ENCODE measurements at places on chromosomes 13 and 19.
A peak's percentile ranks its signal among the peaks of the same experiment; 100 is the strongest.

- DNase-seq: no peak
These were observed 28.9 kb upstream of the TNFRSF19 start for GRCh38 chr13:23541221-23541824.

- DNase-seq: no peak
These were observed 799 bp downstream of the PVR start for GRCh38 chr19:44644402-44645016.

- DNase-seq: no peak
These were observed 30.0 kb downstream of the ZNF91 start for GRCh38 chr19:23365222-23365621.

- no peak for DNase-seq
These were observed 3.8 kb downstream of the S1PR2 start for GRCh38 chr19:10227026-10227971.

DNA sequence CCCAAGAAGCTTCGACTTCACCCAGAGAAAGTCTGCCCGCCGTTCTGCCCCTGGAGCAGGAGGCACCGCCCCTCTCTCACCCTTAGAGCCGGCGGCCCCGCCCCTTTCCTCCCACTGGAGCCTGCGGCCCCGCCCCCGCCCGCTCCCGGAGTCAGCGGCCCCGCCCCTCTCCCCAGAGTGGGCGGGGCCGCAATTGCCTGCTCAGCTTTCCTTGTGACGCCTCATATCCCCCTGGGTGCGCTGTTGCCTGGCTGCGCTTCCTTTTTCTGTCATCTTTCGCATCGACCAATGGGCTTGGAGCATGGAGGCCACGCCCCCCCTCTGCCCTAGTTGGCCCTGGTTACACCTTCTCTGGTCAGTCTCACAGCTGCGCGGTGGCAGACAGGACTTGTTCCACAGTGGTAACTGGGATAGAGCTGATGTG is 38.2 kb upstream of the ZNF492 start:
- DNase-seq: no peak

GRCh38 chr19:56125806-56126590 is 4.9 kb upstream of the ZNF787 start:
- peak; percentile 89 for DNase-seq

- DNase-seq: no peak
These were observed 17.3 kb upstream of the OXGR1 start for GRCh38 chr13:97011446-97012131.

GRCh38 chr13:41606646-41607045 is 149.3 kb downstream of the RGCC start:
- no peak for DNase-seq

- DNase-seq: no peak
These were observed 10.3 kb downstream of the PALM start for GRCh38 chr19:718991-719512.

DNA sequence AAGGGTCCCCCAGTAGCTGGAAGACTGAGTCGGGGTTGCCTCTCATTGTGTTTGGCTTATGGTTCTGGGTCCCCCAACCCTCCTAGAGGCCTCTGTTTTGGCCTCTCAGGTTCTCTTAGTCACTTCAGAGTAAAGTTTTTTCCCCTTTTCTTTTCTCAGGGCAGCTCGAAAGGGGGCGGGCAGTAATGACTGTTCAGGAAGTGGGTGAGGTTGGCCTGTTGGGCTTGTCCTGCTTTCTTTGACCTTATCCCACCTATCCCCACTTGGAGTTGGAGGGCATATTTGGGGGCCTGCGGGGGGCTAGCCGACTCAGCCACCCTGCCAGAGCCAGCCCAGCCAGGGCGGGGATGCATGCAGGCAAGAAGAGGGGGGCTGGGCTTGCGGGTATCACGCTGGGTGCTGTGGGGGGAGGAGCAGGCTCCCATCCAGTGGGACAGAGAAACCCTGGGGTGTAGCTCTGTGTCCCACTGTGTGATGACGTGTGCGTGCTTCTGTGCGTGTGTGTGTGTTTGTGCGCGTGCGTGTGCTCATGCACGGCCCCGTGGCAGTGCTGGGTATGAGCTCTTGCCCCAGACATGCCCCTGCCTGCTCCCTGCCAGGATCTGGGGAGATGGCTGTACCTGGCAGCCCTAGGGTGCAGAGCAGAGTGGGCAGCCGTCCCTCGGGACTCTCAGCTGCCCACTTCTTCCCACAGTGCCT is 1.4 kb downstream of the CIC start:
- peak; percentile 64 for DNase-seq

DNA sequence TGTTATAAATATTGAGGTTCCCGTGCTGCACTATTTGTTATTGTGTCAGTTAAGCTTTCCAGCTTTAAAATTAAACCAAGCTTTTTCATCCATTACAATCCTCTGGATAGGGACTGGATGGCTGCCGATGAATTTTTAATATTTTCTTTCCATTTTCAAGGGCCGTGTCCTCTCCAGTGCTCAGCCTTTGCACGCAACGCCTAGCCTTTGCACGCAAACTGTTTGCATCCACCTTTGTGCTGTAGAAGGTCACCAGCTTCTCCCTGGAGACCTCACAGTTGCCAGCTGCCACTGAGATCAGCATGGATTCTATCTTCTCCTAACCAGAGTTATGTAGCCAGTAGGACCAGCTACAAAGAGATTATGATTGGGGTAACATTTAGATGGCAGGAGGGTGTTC is 240.5 kb downstream of the SLC7A1 start:
- no peak for DNase-seq

DNA sequence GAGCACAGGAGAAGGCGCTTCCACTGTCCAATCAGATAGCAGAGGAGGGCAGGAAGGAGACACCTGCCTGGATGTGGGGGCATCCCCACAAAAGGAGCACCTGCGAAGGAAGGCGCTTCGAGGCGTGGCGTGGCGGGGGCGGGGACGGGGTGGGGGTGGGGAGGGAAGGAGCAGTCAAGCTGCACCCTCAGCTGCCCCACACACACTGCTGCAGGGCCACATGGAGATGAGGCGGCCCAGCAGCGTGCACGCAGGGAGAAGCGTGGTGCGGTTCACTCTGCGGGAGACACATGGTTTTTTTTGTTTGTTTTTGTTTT is 21.4 kb downstream of the ANKRD27 start:
- DNase-seq: no peak

GRCh38 chr19:8615813-8616596 is 5.5 kb upstream of the ADAMTS10 start:
- DNase-seq: peak; percentile 51

DNA sequence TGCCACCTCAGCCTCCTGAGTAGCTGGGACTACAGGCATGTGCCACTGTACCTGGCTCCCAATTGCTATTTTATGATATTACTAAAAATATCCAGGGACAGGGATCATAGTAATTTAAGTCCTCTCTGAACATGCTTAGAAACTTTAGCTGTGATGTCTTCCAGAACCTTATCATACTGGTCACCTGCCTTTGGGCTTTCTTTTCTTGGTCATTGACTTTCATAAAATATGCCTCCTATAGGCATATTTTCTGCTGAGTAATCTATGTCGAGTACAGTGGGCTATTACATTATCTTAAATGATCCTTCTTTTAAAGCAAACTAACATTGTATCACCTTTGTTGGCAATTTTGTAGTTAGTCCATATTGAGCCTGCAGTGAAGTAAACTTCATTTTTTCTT is 6.2 kb downstream of the UCHL3 start:
- no peak for DNase-seq

DNA sequence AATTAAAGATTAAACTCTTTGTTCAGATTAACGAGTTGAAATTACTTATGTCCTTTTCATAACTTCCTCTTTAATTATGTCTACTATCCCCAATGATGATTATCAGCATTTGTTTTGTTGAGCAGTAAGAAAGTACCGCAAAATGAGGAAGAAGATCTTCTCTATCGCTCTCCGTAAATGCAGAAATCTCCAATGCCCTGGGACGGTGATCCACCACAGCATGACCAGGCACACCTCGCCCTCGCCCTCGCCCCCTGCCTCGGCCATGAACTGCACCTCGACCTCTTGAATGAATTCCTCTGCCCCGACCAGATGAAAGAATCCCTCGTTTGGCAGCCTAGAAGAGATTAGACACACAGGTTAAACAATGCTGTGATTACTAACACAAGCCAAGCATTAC is 69.1 kb downstream of the RBM26 start:
- DNase-seq: no peak

DNA sequence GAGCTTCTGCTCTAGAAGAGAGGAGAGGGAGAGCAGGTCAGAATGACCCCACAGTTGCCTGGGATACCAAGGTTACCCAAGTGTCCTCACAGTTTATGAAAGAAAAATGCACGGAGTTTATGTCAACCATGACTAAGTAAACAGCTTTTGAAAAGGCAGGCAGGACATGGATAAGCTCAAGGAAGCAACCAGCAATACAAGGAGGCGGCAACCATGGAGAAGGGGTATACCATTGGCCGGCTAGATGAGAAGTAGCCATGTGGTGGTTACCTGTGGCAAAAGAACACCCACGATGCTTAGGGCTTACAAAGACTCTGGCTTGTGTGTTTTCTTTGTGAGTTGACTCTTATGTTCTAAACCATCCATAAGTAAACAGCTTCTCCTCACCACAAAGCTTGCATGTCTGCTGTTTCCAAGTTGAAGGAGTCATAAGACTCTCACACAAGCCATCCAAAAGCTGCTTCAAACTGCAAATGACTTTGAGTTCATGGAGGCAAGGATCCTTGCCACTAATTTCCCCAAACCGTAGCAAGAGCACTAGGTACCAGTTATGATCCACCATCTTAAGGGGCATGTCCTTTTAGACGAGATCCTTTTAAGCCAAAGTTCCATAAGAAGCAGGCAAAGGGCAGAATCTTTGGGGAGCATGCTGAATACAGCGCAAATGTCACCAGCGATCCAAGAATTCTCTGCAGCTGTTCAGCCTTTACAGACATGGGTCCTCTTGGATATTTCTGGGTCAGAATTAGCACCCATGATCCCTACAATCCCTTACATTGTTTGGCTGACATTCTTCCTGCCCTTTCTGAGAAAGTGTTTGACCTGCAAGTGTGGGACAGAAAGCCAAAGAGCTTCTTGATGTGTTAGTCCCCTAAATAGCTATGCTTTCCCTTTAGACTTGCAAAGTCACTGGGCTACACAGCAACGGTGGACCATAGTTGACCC is 74.8 kb upstream of the IPO5 start:
- DNase-seq: no peak

DNA sequence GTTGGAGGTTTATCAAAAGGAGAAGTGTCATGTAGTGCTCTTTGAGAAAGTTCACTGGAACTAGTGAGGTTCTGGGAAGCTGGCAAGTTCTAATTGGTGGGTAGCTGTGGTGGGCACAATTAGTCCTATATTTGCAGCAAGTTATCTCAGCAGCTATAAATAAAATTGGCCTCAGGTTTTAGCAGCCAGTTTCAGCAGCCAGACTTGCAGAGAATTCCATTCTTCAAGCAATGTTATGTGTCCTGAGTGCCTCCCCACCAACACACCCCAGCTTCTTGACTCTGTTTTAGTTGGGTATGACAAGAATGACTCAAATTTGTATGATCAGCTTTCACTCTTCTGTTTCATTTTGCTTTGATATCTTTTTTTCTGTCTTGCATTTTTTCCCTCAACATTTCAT is 4.7 kb downstream of the IFT88 start:
- no peak for DNase-seq

DNA sequence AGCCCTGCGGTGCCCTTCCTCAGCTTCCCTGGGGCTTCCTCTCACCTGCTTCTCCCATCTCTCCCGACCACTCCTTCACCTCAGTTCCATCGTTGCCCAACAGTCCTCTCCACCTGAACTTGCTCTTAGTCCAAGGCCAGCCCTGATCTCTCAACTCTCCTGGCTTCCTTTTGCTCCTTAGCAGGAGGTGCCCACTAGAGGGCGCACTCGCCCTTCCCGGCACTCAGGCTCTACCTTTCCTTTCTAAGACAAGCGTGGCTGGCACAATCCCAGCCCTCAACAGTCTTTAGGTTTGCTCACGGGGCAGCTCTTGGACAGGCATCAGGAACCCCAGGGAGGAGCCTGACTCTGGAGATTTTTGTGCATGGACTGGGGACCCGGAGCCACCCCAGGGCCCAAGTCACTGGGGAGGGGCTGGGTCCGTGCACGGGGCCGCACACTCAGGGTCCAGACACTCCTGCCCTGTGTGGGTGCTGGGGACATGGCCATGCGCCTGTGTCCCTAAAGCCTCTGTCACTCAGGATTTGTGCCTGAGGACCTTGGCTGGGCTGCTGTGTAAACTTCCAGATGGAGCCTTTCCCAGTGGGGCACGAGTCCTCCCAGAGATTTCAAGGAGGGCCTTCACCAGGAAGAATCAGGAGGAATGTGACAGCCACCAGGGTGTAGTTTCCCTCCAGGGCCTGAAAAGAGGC is 12.1 kb upstream of the CEACAM8 start:
- DNase-seq: peak; percentile 48

GRCh38 chr19:39046037-39046821 is 13.9 kb upstream of the FBXO27 start:
- DNase-seq: peak; percentile 13

DNA sequence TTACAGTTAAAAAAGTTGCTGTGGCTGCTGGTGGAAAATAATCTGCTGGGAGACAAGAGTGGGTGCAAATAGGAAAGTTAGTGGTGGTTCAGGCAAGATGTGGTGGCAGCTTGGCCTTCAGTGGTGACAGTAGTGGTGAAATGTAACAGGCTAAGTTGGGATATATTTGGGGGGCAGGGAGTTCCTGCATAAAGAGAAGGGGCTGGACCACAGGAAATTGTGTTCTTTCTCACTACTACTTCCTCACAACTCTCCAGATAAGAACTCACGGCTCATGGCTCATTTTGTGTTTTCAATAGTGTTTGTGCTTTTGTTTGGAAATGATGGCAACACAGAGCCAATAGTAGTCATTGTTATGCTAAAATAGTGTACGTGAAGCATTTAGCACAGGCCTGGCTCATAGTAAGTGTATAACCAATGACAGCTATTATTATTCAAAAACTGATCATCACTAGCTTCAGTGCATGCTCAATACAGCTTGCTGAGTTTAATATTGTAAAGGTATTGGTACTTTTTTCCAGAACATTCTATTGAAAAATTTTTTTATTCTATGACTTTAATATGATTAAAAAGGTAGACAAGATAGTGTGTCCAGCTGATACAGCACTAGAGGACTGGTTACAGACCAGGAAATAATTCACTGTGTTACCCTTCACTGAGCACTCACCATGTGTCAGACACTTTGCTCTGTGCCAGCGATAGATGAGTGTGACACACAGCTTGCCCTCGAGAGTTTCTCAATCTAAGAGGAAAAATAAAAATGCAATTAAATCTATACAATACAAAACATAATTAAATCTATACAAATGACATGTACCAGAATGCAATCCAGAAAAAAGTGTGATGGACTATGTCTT is 209.8 kb downstream of the POU4F1 start:
- no peak for DNase-seq
